ENCODE measurements at places on chromosomes 11 and 22. TPM values are rescaled to one million over a fixed set of nuclear protein-coding genes. Genes with fewer than 3 reads are reported as not detected.

DEFB131B gene
- not detected for total RNA-seq

WNT7B gene
- not detected for total RNA-seq

ARHGAP8 gene
- total RNA-seq: 1.3 TPM

- DNase-seq: no peak
Observed at GRCh38 chr11:3944198-3944597, 88.7 kb downstream of the STIM1 start.

DNA sequence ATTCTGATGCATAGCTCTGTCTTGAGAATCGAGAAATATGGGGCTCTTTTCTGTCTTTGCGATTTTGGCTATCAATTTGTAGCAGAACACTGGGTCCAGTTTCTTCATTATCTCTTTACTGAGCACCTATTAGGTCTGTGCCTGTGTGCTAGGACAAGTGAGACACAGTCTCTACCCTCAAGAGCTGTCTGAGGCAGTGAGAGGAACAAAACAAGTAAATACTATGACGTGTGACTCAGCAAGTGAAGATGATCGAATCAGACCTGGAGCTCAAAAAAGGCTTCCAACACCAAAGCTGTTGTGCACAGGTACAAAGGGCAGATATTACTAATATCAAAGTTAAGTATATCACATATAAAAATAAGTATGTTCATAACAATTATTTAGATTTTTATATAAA, 52.4 kb downstream of the LGR4 start:
- no peak for DNase-seq
